ENCODE measurements at places on chromosomes 11 and 22. TPM values are rescaled to one million over a fixed set of nuclear protein-coding genes. Genes with fewer than 3 reads are reported as not detected.

The GRAMD1B gene
- total RNA-seq = 21.8 TPM

The TEX12 gene
- total RNA-seq = 0.82 TPM

The ENTHD1 gene
- total RNA-seq = 0.47 TPM

The GTSE1 gene
- total RNA-seq = 0.14 TPM

The NUDT8 gene
- total RNA-seq = 0.92 TPM

The THY1 gene
- not detected for total RNA-seq

The OR6T1 gene
- not detected for total RNA-seq

The OR2AG1 gene
- not detected for total RNA-seq

GRCh38 chr11:68942751-68943271 is 38.0 kb downstream of the MRGPRD start:
- no peak for DNase-seq

GRCh38 chr11:123314972-123315371 is 115.1 kb upstream of the GRAMD1B start:
- DNase-seq = no peak

DNA sequence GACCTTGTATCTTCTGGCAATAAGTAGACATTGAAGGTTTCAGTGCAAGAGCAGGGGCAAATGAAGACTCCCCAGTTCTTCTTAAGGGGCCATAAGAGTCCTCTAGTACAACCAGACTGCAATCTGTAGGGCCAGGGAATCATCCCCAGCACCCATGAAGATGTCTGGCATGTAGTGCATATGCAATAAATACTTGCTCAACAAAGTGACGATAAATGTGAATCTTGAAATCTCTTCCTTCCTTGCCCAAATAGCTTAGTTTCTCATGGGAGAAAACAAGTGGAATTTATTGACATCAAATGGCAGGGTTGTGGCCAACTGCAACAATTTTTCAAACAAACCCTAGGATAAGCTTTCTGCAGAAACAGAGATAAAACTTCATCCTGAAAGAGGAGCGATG is 107.6 kb downstream of the ABTB2 start:
- DNase-seq = no peak

DNA sequence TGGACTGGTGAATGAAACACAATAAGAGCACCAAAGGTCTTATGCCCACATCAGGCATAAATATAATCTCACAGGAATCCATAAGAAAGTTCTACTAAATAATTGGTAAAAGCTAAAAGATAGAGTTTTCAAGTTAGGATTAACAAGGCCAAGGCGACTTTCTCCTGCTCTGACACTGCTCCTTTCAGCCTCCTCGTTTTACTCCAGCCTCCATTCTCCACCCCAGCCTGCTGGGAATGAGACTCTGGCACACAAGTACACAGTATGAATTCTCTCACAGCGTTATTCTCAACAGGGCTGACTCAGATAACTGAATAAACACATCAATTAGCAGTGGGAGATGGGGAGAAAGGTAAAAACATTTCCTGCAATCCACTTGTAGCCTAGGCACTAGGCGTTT is 94.9 kb downstream of the APOL5 start:
- no peak for DNase-seq

- no peak for DNase-seq
Observed at GRCh38 chr11:17989306-17989705, 23.5 kb downstream of the SERGEF start.

- DNase-seq = no peak
Observed at GRCh38 chr22:48248901-48249455, 1486.5 kb downstream of the TBC1D22A start.

DNA sequence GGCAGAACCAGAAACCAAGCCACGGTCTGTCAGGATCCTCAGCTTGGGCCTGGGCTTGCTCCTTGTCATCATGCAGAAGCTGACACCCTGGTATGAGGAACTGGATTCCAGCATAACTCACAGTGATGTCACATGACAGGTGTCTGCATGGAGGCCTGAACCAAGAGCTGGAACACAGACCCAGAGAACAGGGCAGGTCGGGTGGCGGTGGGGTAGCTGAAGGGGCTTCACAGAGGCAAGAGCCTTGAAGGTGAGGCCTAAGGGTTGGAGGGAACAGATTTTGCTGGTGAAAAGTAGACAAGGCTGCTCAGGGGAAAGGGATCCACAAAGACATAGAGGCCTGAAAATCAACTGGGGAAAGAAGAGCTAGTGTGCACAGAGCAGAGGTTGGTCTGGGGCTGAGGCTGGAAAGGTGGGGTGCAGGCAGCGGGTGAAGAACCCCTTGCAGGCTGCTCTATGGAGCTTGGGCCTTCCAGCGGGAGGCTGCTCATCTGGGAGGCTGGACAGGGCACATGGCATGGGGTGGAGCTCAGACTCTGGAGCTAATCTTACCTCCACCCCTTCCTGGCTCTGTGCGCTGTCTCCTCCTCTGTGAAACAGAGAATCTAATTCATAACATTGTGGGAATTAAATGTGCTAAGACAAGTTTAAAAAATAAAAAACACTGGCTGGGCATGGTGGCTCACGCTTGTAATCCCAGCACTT is 18.4 kb upstream of the RPS3 start:
- DNase-seq = no peak

GRCh38 chr11:12885717-12886239 is 123.3 kb upstream of the RASSF10 start:
- DNase-seq = no peak

GRCh38 chr22:32591620-32592019 is 117.0 kb downstream of the FBXO7 start:
- DNase-seq = no peak

GRCh38 chr11:133082453-133082781 is 449.9 kb downstream of the OPCML start:
- no peak for DNase-seq

DNA sequence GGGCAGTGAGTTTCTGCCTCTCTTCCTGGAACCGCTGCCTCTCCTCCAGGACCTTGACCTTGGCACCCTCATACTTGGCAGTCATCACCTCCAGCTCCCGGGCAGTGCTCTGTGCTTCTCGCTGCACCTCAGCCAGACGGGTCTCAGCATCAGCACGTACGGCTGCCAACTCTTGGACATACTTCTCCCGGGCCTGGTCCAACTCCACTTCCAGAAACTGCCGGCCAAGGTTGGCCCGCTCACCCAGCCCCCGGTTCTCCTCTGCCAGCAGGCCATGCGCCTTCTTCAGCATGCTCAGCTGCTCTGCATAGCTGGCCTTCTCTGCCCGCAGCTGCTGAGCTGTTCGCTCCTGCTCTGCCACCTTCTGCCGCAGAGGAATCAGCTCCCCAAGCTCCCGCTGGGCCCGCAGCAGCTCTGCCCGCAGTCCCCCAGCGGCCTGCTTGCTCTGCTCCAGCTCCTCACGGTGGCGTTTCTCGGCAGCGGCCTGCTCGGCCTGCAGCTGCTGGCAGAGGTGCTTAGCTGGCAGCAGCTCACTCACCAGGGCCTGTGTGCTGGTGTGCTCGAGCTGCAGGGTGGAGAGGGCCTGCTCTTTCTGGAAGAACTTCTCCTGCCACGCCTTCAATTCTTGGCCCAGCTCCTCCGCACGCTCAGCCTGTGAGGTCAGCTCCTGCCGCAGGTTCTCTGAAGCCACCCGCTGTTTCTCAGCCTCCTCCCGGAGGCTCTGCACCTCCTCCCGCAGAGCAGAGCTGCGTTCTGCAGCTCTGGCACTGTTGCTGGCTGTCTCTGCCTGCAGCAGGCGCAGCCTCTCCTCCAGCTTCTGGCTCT is 14.4 kb downstream of the IL18BP start:
- DNase-seq = no peak

GRCh38 chr11:46357483-46357936 is 10.2 kb downstream of the DGKZ start:
- DNase-seq = no peak

DNA sequence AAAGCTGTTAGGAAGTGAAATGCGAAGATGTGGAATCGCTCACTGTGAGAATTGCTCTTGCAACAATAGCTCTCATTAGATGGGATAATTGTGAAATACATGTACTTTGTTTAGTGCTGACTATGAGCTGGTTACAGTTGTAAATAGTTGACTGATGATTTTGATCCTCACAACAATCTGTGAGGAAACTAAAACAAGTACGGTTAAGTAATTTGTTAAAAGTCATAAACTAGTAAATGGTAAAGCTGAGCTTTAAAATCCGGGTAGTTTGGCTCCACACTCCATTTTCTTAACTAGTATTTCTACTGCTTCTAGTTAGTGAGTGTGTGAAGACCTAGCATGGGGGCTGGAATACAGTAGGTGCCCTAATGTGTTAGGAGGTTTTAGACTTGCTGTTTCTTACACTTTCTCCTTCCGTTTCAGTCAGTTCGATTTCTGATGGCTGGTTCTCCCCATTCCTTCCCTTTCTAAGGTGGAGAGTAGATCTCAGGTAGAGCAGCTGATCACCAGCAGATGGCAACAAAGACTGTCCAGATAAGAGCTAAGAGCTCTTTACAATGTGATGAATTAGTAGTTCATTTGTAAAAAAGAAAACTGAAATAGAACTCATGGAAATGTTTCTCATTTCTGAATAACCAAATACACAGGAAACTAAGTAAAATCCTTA is 16.3 kb upstream of the CYP2R1 start:
- peak; percentile 6 for DNase-seq

GRCh38 chr22:35977136-35977535 is 51.5 kb downstream of the RBFOX2 start:
- DNase-seq = no peak

DNA sequence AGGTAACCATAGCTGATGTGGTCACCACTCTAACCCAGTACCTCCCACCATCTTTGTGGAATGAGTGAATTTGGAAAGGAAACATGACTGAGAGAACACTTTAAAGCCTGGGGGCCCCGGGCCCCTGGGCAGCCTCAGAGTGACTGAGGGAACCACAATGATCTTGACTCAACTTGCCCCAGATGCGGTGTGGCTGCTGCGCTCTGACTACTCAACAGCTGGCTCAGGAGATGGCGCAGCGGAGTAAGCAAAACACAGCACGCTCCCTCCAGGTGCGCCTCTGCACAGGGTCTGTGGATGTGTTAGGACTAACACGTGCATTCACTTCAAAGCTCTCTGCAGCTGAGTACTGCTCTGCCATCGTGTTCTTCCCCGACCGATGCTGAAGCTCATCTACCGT is 5.9 kb downstream of the RNF215 start:
- DNase-seq = no peak

- DNase-seq = no peak
Observed at GRCh38 chr11:76792505-76793264, 9.5 kb downstream of the TSKU start.

- no peak for DNase-seq
Observed at GRCh38 chr22:28942801-28943500, 59.6 kb downstream of the ZNRF3 start.

- no peak for DNase-seq
Observed at GRCh38 chr11:8722809-8723208, 40.2 kb downstream of the RPL27A start.

DNA sequence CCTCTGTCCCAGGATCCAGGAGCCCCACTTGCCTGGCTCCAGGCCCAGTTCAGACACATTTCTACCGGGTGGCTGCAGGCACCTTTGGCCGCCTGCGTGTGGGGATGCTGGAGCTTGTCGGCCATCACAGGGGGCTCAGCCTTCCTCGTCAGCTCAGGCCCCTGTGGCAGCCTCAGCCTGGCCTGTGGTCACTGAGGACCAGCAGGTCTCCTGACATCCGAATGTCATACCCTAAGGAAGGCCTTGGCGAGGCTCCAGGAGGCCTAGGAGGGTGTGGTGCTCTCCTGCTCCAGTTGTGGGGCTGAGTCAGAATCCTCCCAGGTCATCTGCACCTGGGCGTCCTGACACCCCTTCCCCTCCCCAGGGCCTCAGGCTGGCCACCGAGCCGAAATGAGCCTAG is 14.9 kb upstream of the SOX10 start:
- no peak for DNase-seq

GRCh38 chr22:44365832-44366231 is 53.1 kb upstream of the SHISAL1 start:
- DNase-seq = no peak

DNA sequence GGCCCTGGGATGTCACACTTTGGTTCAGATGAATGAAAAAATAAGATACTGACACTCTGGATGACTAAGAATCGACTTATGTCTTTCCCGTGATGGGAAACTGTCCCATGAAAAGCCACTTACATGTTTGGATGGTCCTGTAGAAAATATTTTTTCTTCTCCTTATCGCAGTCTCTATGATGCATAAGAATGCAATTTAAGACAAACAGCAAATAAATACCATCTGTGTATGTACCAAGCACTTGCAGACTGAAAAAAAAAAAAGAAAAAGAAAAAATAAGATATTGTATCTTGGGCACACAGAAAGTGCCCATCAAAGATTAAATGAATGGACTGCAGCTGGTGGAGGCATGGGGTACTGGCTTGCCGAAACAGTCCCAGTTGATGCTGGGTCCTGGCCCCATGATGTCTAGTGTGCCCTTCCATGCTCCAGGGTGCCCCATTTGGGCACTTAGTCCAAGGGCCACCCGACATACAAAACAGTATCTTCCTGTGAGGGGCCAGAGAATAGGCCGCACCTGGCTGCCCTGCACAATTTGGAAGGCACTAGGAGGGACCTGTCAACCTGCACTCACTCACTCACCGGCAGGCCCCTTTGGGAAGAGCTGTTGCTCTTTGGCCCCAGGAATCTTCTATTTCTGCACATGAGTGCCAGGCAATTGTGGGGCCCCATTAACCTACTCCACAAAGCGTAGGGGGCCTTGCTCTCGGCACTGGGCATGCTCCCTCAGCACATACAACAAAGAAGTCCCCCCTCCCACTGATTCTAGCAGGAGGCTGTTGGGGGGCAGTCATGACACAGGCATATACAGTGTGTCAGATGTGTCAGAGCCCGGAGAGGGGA is 2.5 kb upstream of the ZBED4 start:
- no peak for DNase-seq

- DNase-seq = no peak
Observed at GRCh38 chr11:64691543-64691942, 31.5 kb downstream of the NRXN2 start.

GRCh38 chr11:116192509-116193210 is 580.1 kb downstream of the BUD13 start:
- DNase-seq = no peak

- DNase-seq = no peak
Observed at GRCh38 chr11:93775289-93775688, 8.8 kb upstream of the MED17 start.

DNA sequence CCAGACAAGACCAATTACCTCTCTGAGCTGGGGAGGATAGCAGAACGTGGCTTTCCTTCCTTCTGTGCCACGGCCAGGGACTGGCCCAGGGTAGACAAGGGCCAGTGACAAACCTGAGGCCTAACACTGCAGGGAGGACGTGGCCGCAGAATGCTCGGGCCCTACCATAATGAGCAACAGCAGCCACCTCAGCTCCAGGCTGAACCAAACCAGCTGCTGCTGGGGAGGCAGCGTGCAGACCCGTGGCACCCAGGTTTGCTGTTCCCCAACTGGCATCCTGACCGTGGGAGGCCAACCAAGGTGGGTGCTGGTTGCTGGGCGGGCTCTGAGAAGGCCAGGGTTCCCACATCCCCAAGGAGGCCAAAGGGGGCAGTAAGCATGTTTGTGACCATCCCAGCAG is 83.0 kb downstream of the MORC2 start:
- no peak for DNase-seq
